ENCODE measurements at places on chromosomes 16 and 17. TPM values are rescaled to one million over a fixed set of nuclear protein-coding genes. Genes with fewer than 3 reads are reported as not detected.

MSLN gene
- total RNA-seq, result not detected

- ATAC-seq, result peak; percentile 32
Observed at GRCh38 chr17:37506678-37507077, 17.0 kb downstream of the DUSP14 start.

GRCh38 chr17:57906910-57907309, 48.3 kb downstream of the CUEDC1 start:
- no peak for ATAC-seq

DNA sequence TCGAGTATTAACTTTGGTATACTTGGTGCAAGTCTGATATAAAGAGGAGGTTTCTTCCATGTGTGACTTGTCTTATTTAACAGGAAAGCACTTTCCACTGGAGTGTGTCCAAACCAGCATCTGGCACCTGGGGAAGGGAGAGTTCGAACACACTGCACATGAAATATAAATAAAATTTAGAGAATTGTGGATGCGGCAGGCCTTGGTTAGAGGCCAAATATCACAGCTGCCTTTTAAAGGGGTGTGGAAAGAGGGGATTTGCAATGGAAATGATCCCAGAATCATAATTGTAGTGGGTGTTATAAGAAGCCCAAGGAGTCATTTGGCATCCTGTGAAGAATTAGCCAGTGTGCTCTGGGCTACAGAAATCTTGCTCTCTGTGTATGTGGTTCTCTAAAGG, 4.3 kb upstream of the NXN start:
- ATAC-seq, result no peak

DNA sequence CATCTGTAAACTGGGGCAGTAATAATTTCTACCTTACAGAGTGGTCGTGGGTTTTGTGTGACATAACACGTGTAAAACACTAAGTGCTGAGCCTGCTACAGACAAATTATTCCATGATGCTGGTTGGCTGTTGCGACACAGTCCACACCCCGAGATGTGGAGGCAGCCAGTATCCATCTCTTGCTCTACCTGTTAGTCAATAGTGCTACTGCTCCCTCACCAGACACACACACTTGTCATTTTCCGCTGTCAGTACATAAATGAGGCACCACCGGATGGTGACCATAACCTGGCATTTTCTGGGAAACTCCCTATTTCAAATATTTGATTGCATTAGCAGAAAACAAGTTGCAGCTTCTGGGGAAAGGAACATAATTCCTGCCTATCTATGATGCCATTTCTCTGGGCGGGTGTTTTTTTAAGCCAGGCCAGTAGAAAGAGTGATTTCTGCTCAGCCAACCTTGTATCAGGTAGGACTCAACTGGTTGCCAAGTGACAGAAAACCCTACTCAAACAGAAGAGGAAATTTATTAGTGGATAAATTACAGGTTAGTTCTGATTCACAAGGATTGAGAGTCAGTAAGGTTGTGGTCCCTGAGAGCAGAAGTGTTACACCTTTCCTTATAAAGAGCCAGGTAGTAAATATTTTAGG, 24.1 kb downstream of the DNAJA2 start:
- peak; percentile 96 for ATAC-seq

Data from activated T-helper 17 cell treated with anti-CD3 and anti-CD28 coated beads, Interleukin-2, amount 50 U/mL, for 72 hours (primary cell).